Activated CD4-positive, alpha-beta memory T cell treated with anti-CD3 and anti-CD28 coated beads for 36 hours (primary cell): ENCODE measurements at places on chromosomes 3 and 15. TPM values are rescaled to one million over a fixed set of nuclear protein-coding genes. Genes with fewer than 3 reads are reported as not detected.
A peak's percentile ranks its signal among the peaks of the same experiment; 100 is the strongest.

The ACTC1 gene
- total RNA-seq: not detected

DNA sequence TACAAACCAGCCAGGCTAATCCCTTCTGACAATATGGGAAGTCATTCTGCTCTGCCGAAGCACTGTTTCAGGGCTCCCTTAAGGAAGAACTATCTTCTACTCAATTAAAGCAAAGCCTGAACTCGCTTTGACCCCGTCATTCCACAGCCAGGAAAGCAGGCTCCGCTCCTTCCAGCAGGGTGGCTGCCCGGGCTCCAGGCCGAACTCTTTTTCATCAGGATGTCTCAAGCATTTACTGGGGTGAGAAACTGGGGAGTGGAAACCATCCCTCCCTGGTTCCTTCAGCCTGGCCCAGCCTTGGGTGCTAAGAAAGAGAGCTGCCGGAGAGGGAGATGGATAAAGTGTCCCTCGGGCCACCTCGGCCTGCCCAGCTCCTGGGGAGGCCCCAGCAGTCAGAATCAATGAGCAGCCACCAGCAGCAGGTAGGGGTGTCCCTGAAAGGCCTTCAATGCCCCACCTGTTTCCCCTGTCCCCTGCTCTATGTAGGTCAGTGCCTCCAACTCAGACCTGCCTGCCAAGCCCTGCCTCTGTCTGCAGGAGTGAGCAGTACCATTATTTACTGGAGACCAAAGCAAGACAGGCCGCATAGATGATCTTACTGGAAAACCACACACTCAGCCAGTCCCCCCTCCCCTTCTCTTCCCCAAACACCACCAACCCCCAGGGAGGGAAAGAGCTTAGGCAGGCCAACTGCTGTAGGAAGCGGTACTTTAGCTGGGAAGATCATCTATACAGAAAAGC is 225.6 kb upstream of the TLE3 start:
- no peaks in the 10 kb centered on the region for H3K4me1 ChIP-seq
- DNase-seq: no peak
- H3K27me3 ChIP-seq: peaks cover 2% of the 10 kb centered on the region
- no peak overlapping the region for H3K4me3 ChIP-seq
- no peak overlapping the region for H3K27ac ChIP-seq

- H3K4me3 ChIP-seq: no peak overlapping the region
- no peaks in the 10 kb centered on the region for H3K4me1 ChIP-seq
- no peaks in the 10 kb centered on the region for H3K36me3 ChIP-seq
- H3K27me3 ChIP-seq: no peaks in the 10 kb centered on the region
- no peak for DNase-seq
Observed at GRCh38 chr3:133955892-133956291, 60.2 kb upstream of the RAB6B start.

- no peak overlapping the region for H3K4me3 ChIP-seq
- no peaks in the 10 kb centered on the region for H3K36me3 ChIP-seq
- peaks cover 25% of the 10 kb centered on the region for H3K27me3 ChIP-seq
Observed at GRCh38 chr15:31001702-31002101, 10.3 kb upstream of the MTMR10 start.

GRCh38 chr3:67000009-67000408 is 1.9 kb downstream of the KBTBD8 start:
- peaks cover 26% of the 10 kb centered on the region for H3K36me3 ChIP-seq
- peak overlapping the region; percentile 43 for H3K4me3 ChIP-seq
- peak overlapping the region; percentile 74 for H3K27ac ChIP-seq
- H3K4me1 ChIP-seq: peaks cover 49% of the 10 kb centered on the region
- H3K27me3 ChIP-seq: peaks cover 2% of the 10 kb centered on the region
- DNase-seq: no peak

GRCh38 chr15:73751899-73752805 is 999 bp downstream of the INSYN1 start:
- no peak for DNase-seq
- H3K4me3 ChIP-seq: no peak overlapping the region
- H3K36me3 ChIP-seq: no peaks in the 10 kb centered on the region
- no peak overlapping the region for H3K27ac ChIP-seq
- H3K27me3 ChIP-seq: peaks cover 39% of the 10 kb centered on the region
- peaks cover 3% of the 10 kb centered on the region for H3K4me1 ChIP-seq

DNA sequence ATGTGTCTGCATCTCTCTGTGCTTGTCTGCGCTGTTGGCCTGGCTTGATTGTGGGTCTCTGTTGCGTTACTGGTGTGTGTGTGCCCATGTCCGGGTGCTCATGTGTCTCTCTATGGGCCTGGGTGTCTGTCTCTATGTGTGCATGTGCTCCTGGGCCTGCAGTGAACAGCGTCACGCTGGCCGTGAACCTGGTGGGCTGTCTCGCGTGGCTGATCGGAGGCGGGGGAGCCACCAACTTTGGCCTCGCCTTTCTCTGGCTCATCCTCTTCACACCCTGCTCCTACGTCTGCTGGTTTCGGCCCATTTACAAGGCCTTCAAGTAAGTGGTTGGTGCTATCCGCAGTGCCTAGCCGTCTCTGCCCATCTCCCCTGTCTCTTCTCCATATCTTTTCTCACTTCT is 7.0 kb upstream of the PPCDC start:
- no peak overlapping the region for H3K27ac ChIP-seq
- H3K4me3 ChIP-seq: no peak overlapping the region
- DNase-seq: no peak
- no peaks in the 10 kb centered on the region for H3K4me1 ChIP-seq

- no peak for DNase-seq
- H3K27me3 ChIP-seq: no peaks in the 10 kb centered on the region
- H3K27ac ChIP-seq: no peak overlapping the region
- H3K36me3 ChIP-seq: no peaks in the 10 kb centered on the region
Observed at GRCh38 chr3:62602987-62603386, 229.6 kb upstream of the FEZF2 start.

DNA sequence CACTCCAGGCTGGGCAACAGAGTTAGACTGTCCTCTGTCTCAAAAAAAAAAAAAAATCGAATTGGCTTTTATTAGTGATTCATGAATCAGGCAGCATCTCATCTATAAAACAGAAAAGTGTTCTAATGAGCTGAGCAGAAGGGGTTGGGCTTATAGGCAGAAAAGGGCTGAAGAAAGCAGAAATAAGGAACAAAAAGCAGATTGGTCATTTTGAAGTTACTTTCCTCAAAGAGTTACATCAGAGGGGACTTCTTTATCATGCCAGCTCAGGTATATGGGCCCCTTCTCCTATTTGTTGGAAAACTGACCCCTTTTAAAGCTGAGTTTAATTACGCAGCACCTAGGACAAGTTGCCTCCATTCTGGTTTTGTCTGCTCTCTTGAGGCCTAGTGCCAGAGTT is 722 bp upstream of the POGLUT1 start:
- H3K27me3 ChIP-seq: no peaks in the 10 kb centered on the region
- peak overlapping the region; percentile 95 for H3K4me3 ChIP-seq
- peak overlapping the region; percentile 92 for H3K27ac ChIP-seq
- H3K4me1 ChIP-seq: peaks cover 41% of the 10 kb centered on the region
- DNase-seq: no peak

- no peaks in the 10 kb centered on the region for H3K36me3 ChIP-seq
- no peak overlapping the region for H3K27ac ChIP-seq
- H3K4me3 ChIP-seq: no peak overlapping the region
- DNase-seq: no peak
- peaks cover 4% of the 10 kb centered on the region for H3K4me1 ChIP-seq
Observed at GRCh38 chr3:157279237-157279636, 119.3 kb upstream of the CCNL1 start.

DNA sequence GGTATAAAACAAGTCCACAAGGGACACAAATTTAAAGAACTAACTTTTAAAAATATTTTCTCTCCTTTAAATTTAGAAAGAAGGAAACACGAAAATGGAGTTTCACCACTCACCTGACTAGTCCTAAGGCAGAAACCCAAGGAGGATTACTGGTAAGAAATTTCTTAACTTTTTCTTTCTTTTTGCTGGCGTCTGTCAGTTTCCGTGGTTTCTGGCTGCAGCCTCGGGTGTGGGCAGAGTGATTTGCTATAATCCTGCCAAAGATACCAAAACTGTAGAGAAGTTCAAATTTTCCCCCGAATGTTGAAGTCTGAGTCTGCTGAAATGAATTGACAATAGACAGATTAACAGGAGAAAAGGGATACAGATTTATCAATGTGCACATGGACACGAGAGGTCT is 843.6 kb upstream of the ALCAM start:
- no peak overlapping the region for H3K4me3 ChIP-seq
- H3K27me3 ChIP-seq: no peaks in the 10 kb centered on the region
- H3K36me3 ChIP-seq: no peaks in the 10 kb centered on the region
- DNase-seq: no peak
- H3K4me1 ChIP-seq: no peaks in the 10 kb centered on the region

GRCh38 chr15:42149493-42150218 is 6.8 kb downstream of the PLA2G4F start:
- H3K27ac ChIP-seq: no peak overlapping the region
- H3K36me3 ChIP-seq: no peaks in the 10 kb centered on the region
- H3K4me1 ChIP-seq: no peaks in the 10 kb centered on the region
- no peak for DNase-seq
- no peak overlapping the region for H3K4me3 ChIP-seq
